ENCODE measurements at places on chromosomes 5 and 9.

GRCh38 chr5:55429613-55430253, 105.0 kb downstream of the PLPP1 start:
- H3K27ac ChIP-seq: no peak overlapping the region
- no peaks in the 10 kb centered on the region for H3K36me3 ChIP-seq
- no peaks in the 10 kb centered on the region for H3K27me3 ChIP-seq
- peaks cover 21% of the 10 kb centered on the region for H3K4me1 ChIP-seq
- no peak for DNase-seq

GRCh38 chr5:163580516-163580915, 75.1 kb downstream of the MAT2B start:
- DNase-seq: no peak
- H3K36me3 ChIP-seq: no peaks in the 10 kb centered on the region
- H3K27me3 ChIP-seq: no peaks in the 10 kb centered on the region
- H3K4me1 ChIP-seq: no peaks in the 10 kb centered on the region
- H3K4me3 ChIP-seq: no peak overlapping the region
- no peak overlapping the region for H3K27ac ChIP-seq

- no peaks in the 10 kb centered on the region for H3K27me3 ChIP-seq
- DNase-seq: no peak
- H3K4me1 ChIP-seq: no peaks in the 10 kb centered on the region
- H3K27ac ChIP-seq: peak overlapping the region; percentile 46
- H3K36me3 ChIP-seq: no peaks in the 10 kb centered on the region
- no peak overlapping the region for H3K4me3 ChIP-seq
These were observed 85.0 kb downstream of the STK10 start for GRCh38 chr5:172102913-172103626.

GRCh38 chr5:113246361-113246870, 188.4 kb downstream of the TSSK1B start:
- no peaks in the 10 kb centered on the region for H3K36me3 ChIP-seq
- peaks cover 43% of the 10 kb centered on the region for H3K4me1 ChIP-seq
- H3K4me3 ChIP-seq: no peak overlapping the region
- no peak for DNase-seq
- H3K27ac ChIP-seq: peak overlapping the region; percentile 80

- H3K36me3 ChIP-seq: no peaks in the 10 kb centered on the region
- no peak overlapping the region for H3K27ac ChIP-seq
- H3K27me3 ChIP-seq: no peaks in the 10 kb centered on the region
- no peak overlapping the region for H3K4me3 ChIP-seq
These were observed 43.5 kb upstream of the FABP6 start for GRCh38 chr5:160185626-160186360.

DNA sequence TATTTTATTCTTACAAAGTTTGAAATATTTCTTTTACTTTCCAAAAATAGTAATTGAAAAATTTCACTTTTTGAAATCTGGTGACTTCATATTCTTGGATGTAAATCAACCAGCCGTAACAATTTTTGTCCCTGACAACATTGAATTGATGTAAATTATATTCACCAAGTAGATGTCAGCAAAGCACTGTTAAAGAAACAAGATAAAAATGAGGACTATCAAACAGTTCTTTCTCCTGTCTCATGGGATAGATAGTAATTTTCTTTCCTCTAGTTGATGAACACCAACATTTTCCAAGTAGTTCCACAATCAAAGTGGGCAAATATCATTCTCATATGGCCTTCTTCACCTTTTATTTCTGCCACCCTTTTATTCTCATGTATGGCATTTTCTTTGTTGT, 1461.9 kb downstream of the MAT2B start:
- no peak for DNase-seq
- H3K4me3 ChIP-seq: no peak overlapping the region
- no peaks in the 10 kb centered on the region for H3K27me3 ChIP-seq
- H3K4me1 ChIP-seq: no peaks in the 10 kb centered on the region
- H3K27ac ChIP-seq: no peak overlapping the region
- no peaks in the 10 kb centered on the region for H3K36me3 ChIP-seq

- H3K27ac ChIP-seq: peak overlapping the region; percentile 67
- no peaks in the 10 kb centered on the region for H3K27me3 ChIP-seq
- H3K4me1 ChIP-seq: peaks cover 48% of the 10 kb centered on the region
- peak; percentile 58 for DNase-seq
- H3K4me3 ChIP-seq: peak overlapping the region; percentile 43
- H3K36me3 ChIP-seq: no peaks in the 10 kb centered on the region
These were observed 19.4 kb downstream of the GBGT1 start for GRCh38 chr9:133144142-133144903.

DNA sequence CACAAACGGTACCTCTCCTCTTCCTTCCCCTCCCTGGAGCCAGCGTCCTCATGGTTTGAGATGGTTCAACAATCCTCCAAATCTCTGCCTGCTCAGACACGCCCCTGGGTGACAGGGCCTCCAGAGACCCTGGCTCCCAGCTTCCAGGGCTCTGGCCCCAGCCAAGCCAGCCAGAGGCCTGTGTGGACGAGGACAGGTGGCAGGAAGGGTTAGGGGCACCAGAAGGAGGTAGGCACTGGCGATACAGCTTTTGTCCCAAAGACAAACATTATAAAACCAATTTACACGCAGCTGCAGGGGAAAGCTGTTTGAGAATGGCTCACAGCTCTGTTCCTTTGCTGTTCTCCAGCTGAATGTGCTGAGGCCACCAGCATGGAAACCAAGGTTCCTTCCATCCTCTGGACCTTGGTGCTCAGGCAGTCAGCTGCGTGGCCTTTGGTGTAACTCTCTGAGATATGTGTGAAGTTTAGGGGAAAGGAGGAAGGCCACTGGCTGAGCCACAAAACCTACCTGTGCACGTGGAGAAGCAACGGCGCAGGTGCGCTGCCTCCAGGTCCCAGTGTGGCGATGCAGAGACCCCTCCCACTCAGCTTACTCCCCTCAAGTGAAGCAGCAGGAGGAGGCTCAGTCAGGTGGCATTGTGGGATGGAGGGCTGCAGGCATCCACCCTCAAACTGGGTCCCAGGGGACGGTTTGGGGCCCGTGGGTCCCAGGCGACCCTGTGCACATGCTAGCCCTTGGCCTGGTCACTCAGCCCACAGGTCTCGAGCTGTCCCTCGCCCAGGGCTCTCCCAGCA, 4.3 kb upstream of the QRFP start:
- no peak overlapping the region for H3K27ac ChIP-seq
- no peaks in the 10 kb centered on the region for H3K36me3 ChIP-seq
- no peak for DNase-seq
- no peaks in the 10 kb centered on the region for H3K27me3 ChIP-seq

DNA sequence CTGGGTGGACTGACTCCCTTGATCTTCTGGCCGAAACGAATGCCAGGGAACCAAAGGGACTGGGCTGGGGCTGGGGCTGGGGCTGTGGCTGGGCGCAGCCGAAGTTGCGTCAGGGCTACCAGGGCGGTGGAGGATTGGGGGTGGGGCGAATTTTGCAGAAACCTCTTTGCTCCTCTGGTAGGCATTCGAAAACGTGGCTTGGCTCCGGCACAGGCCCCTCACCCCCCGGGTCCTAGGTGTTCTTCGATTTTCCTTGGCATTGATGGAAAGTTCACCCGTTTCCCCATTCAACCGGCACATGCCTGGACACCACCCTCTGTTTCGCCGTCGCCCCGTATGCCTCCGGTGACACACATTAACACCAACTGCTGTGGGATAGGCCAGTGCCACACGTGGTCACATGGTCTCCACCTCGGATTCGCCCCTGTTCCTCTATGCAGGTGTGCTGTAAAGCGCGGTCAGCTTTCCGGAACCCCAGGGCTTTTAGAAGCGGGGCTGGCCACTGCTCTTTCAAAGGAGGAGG, 477.1 kb downstream of the SPATA31A7 start:
- no peak overlapping the region for H3K27ac ChIP-seq
- H3K36me3 ChIP-seq: no peaks in the 10 kb centered on the region
- no peak overlapping the region for H3K4me3 ChIP-seq

DNA sequence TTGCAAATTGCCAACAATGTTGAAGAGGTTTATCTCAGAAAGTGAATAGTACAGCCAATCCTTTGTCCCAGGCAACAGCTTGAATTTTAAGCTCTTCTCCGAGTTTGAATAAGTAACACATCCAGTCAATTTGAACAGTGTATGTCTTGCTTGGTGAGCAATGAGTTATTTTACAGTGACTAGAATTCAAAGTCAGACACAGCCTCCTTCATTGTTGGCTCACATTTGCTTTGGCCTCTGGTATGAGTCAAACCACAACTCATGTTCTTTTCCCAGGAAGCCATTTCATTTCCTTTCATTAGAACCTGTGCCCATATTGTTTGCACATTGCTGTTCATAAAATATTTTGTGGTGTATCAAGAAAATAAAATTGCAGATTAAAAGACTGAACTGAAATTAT, 622.0 kb upstream of the DAB2 start:
- no peaks in the 10 kb centered on the region for H3K4me1 ChIP-seq
- no peak overlapping the region for H3K4me3 ChIP-seq
- H3K27me3 ChIP-seq: no peaks in the 10 kb centered on the region

All from tibial nerve (tissue), 4 donors.